ENCODE measurements at places on chromosomes 1 and 21. TPM values are rescaled to one million over a fixed set of nuclear protein-coding genes. Genes with fewer than 3 reads are reported as not detected.

BARHL2 gene
- not detected for total RNA-seq

PPIAL4G gene
- not detected for total RNA-seq

DNASE2B gene
- total RNA-seq = not detected

ARHGAP29 gene
- 187 TPM for total RNA-seq

B3GALT2 gene
- 32.1 TPM for total RNA-seq

GFI1 gene
- 0.18 TPM for total RNA-seq

CLDN14 gene
- not detected for total RNA-seq

PGBD2 gene
- 9.4 TPM for total RNA-seq

FAM163A gene
- total RNA-seq = not detected

TMEM200B gene
- 22.5 TPM for total RNA-seq

PLA2G2C gene
- total RNA-seq = not detected

SNRNP40 gene
- total RNA-seq = 44.9 TPM

GRCh38 chr1:118325550-118326225 lies 140.7 kb upstream of the SPAG17 start:
- no peak for DNase-seq
- no peak overlapping the region for H3K4me3 ChIP-seq
- H3K36me3 ChIP-seq = no peaks in the 10 kb centered on the region
- no peak overlapping the region for H3K27ac ChIP-seq

DNA sequence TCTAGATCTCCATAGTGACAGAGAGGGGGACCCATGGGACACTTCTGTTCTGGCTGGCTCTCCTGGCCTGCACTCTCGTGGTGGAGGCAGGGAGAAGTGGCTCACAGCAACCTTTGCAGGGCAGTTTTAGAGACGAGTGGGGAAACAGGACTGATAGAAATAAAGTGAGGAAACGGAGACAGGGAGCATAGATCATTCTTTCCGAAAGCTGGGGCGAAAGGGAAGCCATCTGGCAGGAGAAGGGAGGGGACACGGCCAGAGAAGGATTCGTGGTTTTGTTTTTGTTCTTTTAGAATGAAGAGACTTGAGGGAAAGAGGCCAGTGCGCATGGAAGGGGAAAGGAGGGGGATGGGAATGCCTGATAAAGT lies 3.5 kb downstream of the TIE1 start:
- H3K4me3 ChIP-seq = no peak overlapping the region
- H3K27ac ChIP-seq = no peak overlapping the region
- DNase-seq = no peak
- H3K4me1 ChIP-seq = peaks cover 2% of the 10 kb centered on the region

GRCh38 chr1:156258859-156259258 lies 11.0 kb upstream of the PAQR6 start:
- no peaks in the 10 kb centered on the region for H3K4me1 ChIP-seq
- no peak overlapping the region for H3K27ac ChIP-seq
- H3K36me3 ChIP-seq = peaks cover 52% of the 10 kb centered on the region

- no peak overlapping the region for H3K27ac ChIP-seq
- DNase-seq = no peak
- H3K36me3 ChIP-seq = no peaks in the 10 kb centered on the region
- H3K4me3 ChIP-seq = no peak overlapping the region
- H3K27me3 ChIP-seq = peaks cover 7% of the 10 kb centered on the region
- H3K4me1 ChIP-seq = no peaks in the 10 kb centered on the region
Measured at GRCh38 chr1:119420638-119421037, 5.7 kb downstream of the HSD3B2 start.

DNA sequence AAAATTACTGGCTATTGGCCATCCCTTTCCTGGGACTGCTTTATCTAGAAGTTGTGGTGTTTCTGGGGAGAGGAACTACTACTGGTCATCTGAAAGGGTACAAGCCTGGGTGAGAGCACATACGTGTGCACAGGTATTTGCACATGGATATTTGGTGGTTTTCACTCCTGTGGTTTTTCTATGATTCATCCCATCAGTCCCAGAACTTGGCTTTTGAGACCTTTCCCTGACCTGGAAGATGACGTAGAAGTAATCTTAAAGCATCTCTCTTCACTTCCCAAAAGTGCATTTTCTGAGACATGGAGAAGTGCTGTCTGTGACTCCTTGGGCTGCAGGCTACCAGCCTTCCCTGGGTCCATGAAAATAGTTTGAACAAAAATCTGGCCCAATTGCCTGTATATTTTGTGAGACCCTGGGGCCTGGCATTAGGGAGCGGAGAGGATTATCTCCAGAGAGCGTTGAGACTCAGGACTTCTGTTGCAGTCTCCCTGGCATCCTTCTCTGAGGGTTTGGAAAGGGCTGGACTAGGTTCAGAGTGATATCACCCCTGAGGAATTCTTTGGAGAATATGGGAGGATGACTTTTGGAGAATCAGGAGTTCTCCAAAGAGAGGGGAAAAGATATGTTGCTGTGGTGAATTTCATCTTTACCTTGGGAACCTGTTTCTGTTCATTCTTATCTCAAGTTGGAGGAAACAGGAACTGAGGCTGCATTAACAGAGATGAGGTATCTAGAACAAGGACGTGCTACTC lies 130.8 kb downstream of the NOS1AP start:
- H3K4me1 ChIP-seq = peaks cover 3% of the 10 kb centered on the region
- no peaks in the 10 kb centered on the region for H3K36me3 ChIP-seq
- peaks cover 31% of the 10 kb centered on the region for H3K27me3 ChIP-seq
- DNase-seq = no peak
- H3K4me3 ChIP-seq = no peak overlapping the region

DNA sequence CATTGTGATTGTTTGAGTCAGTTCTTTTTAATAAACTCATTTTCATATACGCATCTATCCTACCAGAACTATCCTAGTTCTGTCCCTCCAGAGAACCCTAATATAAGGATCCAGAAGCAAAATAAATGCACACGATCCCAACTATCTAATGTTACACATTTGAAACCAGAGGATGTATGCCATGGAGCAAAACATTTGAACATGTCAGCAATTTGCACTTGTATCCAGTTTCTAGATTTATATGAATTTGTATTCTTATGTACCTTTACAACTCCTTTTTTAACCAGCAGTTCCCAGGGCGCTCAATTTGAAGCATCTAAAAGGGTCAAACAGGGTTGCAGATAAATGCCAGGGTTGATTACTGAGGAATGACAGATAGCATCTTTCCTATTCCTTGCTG lies 2.1 kb downstream of the EXTL2 start:
- no peaks in the 10 kb centered on the region for H3K27me3 ChIP-seq
- H3K4me1 ChIP-seq = peaks cover 31% of the 10 kb centered on the region
- H3K36me3 ChIP-seq = peaks cover 14% of the 10 kb centered on the region
- no peak overlapping the region for H3K4me3 ChIP-seq
- DNase-seq = no peak

DNA sequence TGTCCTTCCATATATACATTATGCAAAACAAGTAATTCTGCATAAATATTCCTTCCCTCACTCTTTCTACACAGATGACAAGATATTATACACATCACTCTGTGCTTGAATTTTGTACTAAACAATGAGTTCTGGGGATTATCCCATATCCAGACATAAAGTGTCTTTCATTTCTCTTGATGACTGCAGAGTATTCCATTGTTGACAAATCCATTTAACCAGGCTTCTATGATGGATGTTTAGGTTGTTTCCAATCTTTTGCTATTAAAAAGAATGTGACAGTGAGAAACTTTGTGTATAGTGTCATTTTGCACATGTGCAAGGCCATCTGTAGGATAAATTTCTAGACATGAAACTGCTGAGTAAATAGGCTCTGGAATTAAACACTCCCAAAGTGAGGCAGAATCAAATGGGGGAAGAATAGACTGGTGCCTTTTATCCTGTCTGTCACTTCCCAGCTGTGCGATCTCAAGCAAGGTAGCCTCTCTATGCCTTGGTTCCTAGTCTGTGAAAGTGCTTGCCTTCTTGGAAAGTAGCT lies 29.9 kb upstream of the ATP2B4 start:
- H3K36me3 ChIP-seq = no peaks in the 10 kb centered on the region
- no peak overlapping the region for H3K4me3 ChIP-seq
- no peak for DNase-seq
- no peak overlapping the region for H3K27ac ChIP-seq

- peaks cover 57% of the 10 kb centered on the region for H3K27me3 ChIP-seq
- H3K36me3 ChIP-seq = no peaks in the 10 kb centered on the region
- no peak overlapping the region for H3K27ac ChIP-seq
- H3K4me3 ChIP-seq = no peak overlapping the region
Measured at GRCh38 chr1:208280681-208281450, 36.7 kb upstream of the PLXNA2 start.

- H3K4me1 ChIP-seq = peaks cover 12% of the 10 kb centered on the region
- no peak overlapping the region for H3K27ac ChIP-seq
- H3K27me3 ChIP-seq = peaks cover 49% of the 10 kb centered on the region
- DNase-seq = no peak
Measured at GRCh38 chr1:166164995-166165660, 1.7 kb downstream of the FAM78B start.

DNA sequence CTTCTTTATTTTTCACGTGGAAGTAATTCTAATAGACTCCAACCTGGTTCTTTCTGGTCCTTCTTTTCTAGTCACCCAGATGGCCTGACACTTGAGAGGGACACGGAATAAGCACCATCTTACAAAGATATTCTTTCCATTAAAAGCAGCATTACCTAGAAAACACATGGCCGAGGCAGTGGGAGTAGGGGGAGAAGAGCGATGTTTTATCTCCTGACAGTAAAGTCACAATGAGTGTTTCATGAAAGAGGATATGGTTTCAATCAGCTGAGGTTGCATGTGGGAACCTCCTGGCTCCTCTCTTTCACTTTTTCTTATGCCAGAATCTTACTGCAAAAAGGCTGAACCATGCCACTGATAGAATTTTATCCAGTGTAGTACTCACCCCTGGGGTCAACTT lies 288.8 kb upstream of the SPAG17 start:
- no peaks in the 10 kb centered on the region for H3K36me3 ChIP-seq
- no peaks in the 10 kb centered on the region for H3K27me3 ChIP-seq
- H3K27ac ChIP-seq = no peak overlapping the region
- H3K4me1 ChIP-seq = no peaks in the 10 kb centered on the region
- H3K4me3 ChIP-seq = no peak overlapping the region
- no peak for DNase-seq

DNA sequence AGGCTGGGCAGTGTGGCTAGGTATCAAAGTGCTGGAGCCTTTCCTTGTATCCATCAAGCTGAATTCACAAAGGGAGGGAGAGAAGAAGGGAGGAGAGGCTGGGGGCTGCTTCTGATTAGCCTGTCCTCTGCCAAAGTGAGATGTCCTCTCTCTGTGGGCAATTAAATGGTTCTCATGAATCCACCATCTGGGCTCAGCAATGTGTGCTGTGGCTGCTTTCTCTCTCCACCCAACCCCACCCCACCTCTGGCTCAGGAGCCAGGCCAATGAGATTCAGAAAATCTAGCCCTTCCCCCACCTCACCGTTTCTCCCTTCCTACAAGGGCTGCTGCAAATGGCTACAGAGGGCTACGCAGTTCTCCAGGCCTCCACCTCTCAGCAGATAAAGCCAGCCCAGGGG lies 154.6 kb downstream of the TENT5C start:
- H3K36me3 ChIP-seq = no peaks in the 10 kb centered on the region
- peaks cover 6% of the 10 kb centered on the region for H3K4me1 ChIP-seq
- no peak overlapping the region for H3K4me3 ChIP-seq
- H3K27ac ChIP-seq = no peak overlapping the region

GRCh38 chr1:172732427-172732826 lies 73.5 kb downstream of the FASLG start:
- DNase-seq = no peak
- H3K36me3 ChIP-seq = no peaks in the 10 kb centered on the region
- H3K4me3 ChIP-seq = no peak overlapping the region
- no peak overlapping the region for H3K27ac ChIP-seq

GRCh38 chr21:41761934-41762635 lies 4.8 kb downstream of the RIPK4 start:
- DNase-seq = no peak
- H3K36me3 ChIP-seq = no peaks in the 10 kb centered on the region
- peak overlapping the region; percentile 95 for H3K27ac ChIP-seq
- peaks cover 61% of the 10 kb centered on the region for H3K4me1 ChIP-seq
- peak overlapping the region; percentile 70 for H3K4me3 ChIP-seq

GRCh38 chr1:160367934-160368923 lies 1.4 kb downstream of the NHLH1 start:
- H3K36me3 ChIP-seq = no peaks in the 10 kb centered on the region
- no peak overlapping the region for H3K4me3 ChIP-seq
- H3K4me1 ChIP-seq = peaks cover 3% of the 10 kb centered on the region
- peak; percentile 59 for DNase-seq
- H3K27me3 ChIP-seq = peaks cover 13% of the 10 kb centered on the region
- no peak overlapping the region for H3K27ac ChIP-seq

DNA sequence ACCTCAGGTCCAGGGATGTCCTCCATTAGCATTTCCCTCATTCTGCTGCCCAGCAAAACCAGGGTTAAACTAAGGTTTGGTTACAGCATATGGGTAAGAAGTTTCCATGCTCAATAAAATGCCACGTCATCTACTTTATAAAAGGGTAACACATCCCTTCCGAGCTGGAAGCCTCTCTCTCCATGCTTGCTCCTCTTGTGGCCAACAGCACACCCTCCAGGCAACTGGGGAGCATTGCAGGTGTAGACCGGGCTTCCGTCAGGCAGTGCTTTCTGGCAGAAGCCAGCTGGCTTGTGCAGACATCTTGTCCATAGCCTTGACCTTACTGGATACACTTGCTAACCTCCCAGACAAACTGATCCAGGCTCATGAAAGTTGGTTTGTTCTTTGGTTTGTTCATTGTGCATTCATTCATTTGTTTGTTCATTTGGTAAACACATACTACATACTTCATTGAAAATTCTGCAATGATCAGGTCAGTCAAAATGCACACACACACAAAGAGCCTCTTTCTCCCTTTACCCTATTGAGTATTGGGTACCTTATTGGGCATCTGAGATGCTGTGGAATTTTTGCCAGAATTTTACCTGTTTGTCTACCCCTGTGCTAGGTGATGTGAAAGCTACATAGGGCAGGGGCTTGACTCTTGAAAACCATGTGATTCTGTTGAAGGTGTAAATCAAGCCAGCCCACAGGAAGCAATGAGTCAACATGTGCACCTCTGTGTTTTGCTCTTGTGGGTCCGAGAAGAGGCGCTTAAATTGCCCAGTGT lies 422.8 kb downstream of the CAMTA1 start:
- H3K4me1 ChIP-seq = no peaks in the 10 kb centered on the region
- H3K27ac ChIP-seq = no peak overlapping the region
- no peak for DNase-seq
- peaks cover 3% of the 10 kb centered on the region for H3K36me3 ChIP-seq
- no peak overlapping the region for H3K4me3 ChIP-seq

DNA sequence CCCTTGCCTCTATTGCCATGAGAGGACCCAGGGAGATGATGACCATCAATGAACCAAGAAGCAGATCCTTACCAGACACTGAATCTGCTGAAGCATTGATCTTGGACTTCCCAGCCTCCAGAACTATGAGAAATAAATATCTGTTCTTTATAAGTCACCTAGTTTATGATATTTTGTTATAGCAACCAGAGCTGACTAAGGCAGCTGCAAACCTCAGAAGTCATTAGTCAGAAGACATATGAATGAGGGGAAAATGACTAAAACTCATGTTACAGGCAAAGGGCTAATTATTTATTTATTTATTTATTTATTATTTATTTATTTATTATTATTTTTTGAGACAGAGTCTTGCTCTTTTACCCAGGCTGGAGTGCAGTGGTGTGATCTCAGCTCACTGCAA lies 321.1 kb downstream of the TGFB2 start:
- no peak for DNase-seq
- peaks cover 2% of the 10 kb centered on the region for H3K36me3 ChIP-seq
- H3K4me1 ChIP-seq = peaks cover 39% of the 10 kb centered on the region
- no peaks in the 10 kb centered on the region for H3K27me3 ChIP-seq
- no peak overlapping the region for H3K4me3 ChIP-seq

- H3K27ac ChIP-seq = no peak overlapping the region
- no peaks in the 10 kb centered on the region for H3K27me3 ChIP-seq
- no peak overlapping the region for H3K4me3 ChIP-seq
- no peaks in the 10 kb centered on the region for H3K36me3 ChIP-seq
- H3K4me1 ChIP-seq = peaks cover 21% of the 10 kb centered on the region
- DNase-seq = no peak
Measured at GRCh38 chr1:183780757-183781156, 24.2 kb upstream of the RGL1 start.
